Left lobe of liver (tissue), 2 donors: ENCODE measurements at places on chromosomes 12 and 14. TPM values are rescaled to one million over a fixed set of nuclear protein-coding genes. Genes with fewer than 3 reads are reported as not detected.

The NANOG gene
- total RNA-seq = 0.70 TPM

DNA sequence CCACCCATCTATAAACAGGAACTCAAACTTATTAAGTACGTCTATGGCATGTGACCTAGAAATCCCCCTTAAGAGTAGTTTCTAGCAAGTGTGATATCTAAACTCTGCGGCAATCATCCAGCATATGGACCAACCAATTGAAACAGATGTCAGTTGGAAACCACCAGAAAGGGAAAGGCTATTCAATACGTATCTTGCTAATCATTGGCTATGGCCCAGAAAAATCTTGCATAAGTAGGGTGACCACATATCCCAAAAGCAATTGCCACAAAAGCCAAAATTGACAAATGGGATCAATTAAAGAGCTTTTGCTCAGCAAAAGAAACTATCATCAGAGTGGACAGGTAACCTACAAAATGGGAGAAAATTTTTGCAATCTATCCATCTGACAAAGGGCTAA lies 24.2 kb downstream of the SYNJ2BP start:
- no peak for DNase-seq

DNA sequence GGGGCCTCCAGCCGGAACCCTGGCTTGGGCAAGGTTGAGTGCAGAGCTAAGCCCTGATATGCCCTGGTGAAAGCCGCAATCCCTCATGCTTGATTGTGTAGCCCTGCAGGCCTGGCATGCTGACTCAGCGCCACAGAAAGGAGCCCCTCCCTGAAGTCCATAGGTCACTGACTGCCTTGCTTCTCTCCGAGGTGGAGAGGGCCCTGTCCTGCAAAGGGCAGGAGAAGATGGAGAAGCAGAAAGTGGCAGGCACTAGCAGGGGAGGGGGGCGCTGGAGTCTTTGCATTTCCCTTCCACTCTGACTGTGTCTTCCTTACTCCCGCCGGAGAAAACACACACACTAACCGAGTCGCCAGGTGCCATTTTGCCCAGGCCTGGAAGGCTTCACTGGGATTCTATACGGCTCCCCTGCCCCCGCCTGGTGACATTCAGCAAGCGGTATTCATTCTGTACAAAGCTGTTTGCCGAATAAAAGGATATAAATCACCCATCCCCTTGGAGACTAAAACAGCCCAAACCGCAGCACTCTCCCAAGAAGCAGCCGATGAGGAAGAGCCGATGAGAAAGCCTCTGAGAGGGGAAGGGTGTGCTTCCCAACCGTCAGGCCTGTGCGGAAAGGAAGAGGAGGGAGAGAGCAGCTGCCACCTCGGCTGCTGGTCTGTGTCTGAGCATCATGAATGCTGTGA lies 69.8 kb downstream of the SLC6A12 start:
- DNase-seq = peak; percentile 71

GRCh38 chr14:94747739-94748138 lies 22.2 kb downstream of the GSC start:
- DNase-seq = no peak

The AKT1 gene
- total RNA-seq = 90.1 TPM

DNA sequence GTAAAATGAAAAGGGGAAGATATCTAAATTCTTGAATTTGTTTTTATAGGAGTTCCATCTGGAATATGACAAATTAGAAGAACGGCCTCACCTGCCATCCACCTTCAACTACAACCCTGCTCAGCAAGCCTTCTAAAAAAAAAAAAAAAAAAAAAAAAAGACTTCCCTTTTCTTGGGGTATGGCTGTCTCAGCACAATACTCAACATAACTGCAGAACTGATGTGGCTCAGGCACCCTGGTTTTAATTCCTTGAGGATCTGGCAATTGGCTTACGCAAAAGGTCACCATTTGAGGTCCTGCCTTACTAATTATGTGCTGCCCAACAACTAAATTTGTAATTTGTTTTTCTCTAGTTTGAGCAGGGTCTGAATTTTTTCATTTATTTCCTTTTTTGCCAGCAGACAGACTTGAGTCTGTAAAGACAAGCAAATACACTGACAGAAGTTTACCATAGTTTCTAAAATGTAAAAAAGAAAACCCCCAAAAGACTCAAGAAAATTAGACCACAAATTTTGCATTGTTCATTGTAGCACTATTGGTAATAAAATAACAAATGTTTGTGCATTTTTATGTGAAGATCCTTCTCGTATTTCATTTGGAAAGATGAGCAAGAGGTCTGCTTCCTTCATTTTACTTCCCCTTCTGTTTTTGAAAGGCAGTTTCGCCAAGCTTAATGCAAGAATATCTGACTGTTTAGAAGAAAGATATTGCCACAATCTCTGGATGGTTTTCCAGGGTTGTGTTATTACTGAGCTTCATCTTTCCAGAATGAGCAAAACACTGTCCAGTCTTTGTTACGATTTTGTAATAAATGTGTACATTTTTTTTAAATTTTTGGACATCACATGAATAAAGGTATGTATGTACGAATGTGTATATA lies 12.1 kb upstream of the KCNMB4 start:
- DNase-seq = no peak
